A673 (cell line): ENCODE measurements at places on chromosomes 2 and 18.

GRCh38 chr18:55427951-55428350, 160.0 kb downstream of the TCF4 start:
- no peaks in the 10 kb centered on the region for H3K36me3 ChIP-seq
- H3K4me1 ChIP-seq = peaks cover 20% of the 10 kb centered on the region
- H3K27me3 ChIP-seq = no peaks in the 10 kb centered on the region
- H3K27ac ChIP-seq = no peak overlapping the region
- DNase-seq = no peak

GRCh38 chr2:15722980-15723379, 131.3 kb downstream of the DDX1 start:
- H3K4me3 ChIP-seq = no peak overlapping the region
- no peaks in the 10 kb centered on the region for H3K36me3 ChIP-seq
- DNase-seq = no peak

- peak; percentile 99 for DNase-seq
- peak overlapping the region; percentile 99 for H3K27ac ChIP-seq
- H3K4me1 ChIP-seq = peaks cover 42% of the 10 kb centered on the region
- no peak overlapping the region for H3K4me3 ChIP-seq
Measured at GRCh38 chr2:145047554-145047953, 527.6 kb upstream of the ZEB2 start.

- H3K27me3 ChIP-seq = no peaks in the 10 kb centered on the region
- no peak overlapping the region for H3K4me3 ChIP-seq
- no peaks in the 10 kb centered on the region for H3K36me3 ChIP-seq
- no peaks in the 10 kb centered on the region for H3K4me1 ChIP-seq
- H3K27ac ChIP-seq = no peak overlapping the region
Measured at GRCh38 chr18:35097195-35097594, 56.0 kb downstream of the MAPRE2 start.

GRCh38 chr2:41720331-41721251, 327.2 kb upstream of the PKDCC start:
- no peak overlapping the region for H3K27ac ChIP-seq
- no peak overlapping the region for H3K4me3 ChIP-seq
- no peak for DNase-seq
- no peaks in the 10 kb centered on the region for H3K4me1 ChIP-seq
- no peaks in the 10 kb centered on the region for H3K36me3 ChIP-seq
- H3K27me3 ChIP-seq = no peaks in the 10 kb centered on the region

GRCh38 chr18:2510416-2510815, 60.9 kb downstream of the METTL4 start:
- H3K27ac ChIP-seq = no peak overlapping the region
- no peak for DNase-seq
- no peaks in the 10 kb centered on the region for H3K27me3 ChIP-seq
- no peaks in the 10 kb centered on the region for H3K4me1 ChIP-seq

GRCh38 chr2:181991171-181991885, 5.7 kb downstream of the PPP1R1C start:
- H3K36me3 ChIP-seq = no peaks in the 10 kb centered on the region
- H3K4me1 ChIP-seq = no peaks in the 10 kb centered on the region
- H3K27me3 ChIP-seq = no peaks in the 10 kb centered on the region
- no peak overlapping the region for H3K27ac ChIP-seq
- DNase-seq = no peak

DNA sequence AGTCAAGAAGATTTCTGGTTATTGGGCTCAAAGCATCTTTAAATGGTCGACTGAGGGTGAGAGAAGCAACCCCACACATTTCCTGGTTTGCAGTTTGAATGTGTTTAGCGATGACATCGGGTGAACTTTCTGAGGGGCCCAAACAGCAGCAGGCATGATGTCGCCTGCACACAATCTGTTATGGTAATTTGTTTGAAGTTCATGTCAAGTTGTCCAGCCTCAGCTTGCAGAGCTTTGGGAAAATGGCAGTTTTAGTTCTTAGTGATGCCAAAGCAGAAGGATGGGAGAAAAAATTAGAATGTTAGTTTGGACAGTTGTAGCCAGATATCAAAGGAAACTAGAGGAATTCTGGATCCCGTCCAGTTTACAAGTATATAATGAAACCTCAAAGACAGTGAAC, 284.6 kb downstream of the MBD5 start:
- no peak overlapping the region for H3K27ac ChIP-seq
- H3K36me3 ChIP-seq = no peaks in the 10 kb centered on the region
- H3K4me3 ChIP-seq = no peak overlapping the region
- no peaks in the 10 kb centered on the region for H3K27me3 ChIP-seq
- DNase-seq = no peak
- H3K4me1 ChIP-seq = peaks cover 6% of the 10 kb centered on the region

DNA sequence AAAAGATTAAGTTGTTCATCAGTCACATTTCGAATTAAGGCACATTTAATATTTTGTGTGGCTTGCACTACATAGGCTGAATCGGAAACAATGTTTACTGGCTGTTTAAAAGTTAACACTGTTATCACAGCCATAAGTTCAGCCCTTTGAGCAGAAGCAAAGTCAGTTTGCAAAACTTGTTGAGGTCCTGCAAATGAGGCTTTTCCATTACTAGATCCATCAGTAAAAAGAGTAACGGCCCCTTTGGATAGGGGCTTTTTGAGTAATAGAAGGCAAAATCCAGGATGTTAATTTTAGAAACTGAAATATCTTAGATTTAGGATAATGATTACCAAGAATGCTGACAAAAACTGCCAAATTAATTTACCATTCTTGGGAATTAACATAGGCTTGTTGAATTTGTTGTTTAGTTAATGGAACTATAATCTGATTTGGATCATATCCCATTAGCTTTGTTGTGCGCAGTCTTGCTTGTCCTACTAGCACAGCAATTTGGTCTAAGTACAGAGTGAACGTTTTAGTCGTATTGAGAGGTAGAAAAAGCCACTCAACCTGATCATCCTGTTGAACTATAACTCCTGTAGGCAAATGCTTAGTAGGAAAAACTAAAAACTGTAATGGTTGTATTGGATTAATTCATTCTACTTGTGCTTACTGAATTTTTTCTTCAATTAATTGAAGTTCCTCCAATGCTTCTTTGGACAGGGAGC, 13.9 kb upstream of the SUCLG1 start:
- DNase-seq = no peak
- no peaks in the 10 kb centered on the region for H3K4me1 ChIP-seq
- H3K27ac ChIP-seq = no peak overlapping the region
- H3K27me3 ChIP-seq = peaks cover 14% of the 10 kb centered on the region
- no peaks in the 10 kb centered on the region for H3K36me3 ChIP-seq

DNA sequence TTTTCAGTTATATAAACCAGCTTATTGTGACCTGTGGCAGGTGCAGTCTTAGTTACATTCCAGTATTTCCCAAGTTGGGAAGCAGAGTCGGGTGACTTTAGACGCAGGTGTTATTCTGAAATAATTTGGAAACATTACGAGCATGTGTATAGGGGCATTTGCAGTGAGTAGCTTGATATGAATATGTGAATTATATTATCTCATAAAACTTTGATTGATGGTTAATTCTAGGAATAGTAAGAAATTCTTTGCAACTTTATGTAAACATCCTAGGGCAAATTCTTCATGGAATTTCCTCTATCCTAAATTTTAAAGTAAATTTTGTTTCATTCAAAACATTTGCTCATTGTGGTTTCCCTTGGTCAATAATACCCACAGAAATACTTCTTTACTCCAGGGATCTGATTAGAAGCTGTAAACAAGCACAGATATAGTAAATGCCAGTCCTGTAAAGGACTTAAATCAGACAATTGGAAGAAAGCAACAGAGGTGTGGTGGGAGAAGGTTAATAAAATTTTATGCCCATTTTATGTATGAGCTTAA, 580.6 kb upstream of the CDH2 start:
- H3K36me3 ChIP-seq = no peaks in the 10 kb centered on the region
- H3K4me1 ChIP-seq = no peaks in the 10 kb centered on the region
- no peak for DNase-seq

DNA sequence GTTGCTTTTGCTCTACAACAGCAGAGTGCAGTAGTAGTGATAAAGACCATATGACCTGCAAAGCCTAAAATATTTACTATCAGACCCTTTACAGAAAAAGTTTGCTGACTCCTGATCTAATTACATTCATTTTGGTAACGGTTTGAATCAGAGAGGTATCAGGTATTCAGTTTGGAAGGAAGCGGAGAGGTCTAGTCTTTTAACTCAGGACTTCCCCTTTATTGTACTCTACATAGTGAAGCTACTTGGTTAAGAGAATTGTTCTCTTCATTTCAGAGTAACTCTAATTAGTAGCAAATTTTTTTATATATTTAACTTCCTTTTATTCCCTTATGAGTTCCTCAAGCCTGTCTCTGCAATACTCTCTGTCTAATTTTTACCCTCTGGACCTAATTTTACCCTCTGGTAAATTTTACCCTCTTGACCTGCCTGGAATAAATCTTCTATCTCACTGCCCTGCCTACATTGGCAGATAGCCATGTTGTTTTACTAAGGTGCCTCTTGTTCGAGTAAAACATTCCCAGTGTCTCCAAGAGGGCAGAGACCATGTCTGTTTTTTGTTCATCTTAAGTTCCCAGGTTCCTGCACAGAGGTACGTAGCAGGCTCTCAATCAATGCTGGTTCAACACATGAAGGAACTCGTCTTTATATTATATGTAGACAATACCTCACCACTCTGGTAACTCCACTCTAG, 170.6 kb downstream of the DNAH6 start:
- no peaks in the 10 kb centered on the region for H3K36me3 ChIP-seq
- DNase-seq = no peak
- H3K4me3 ChIP-seq = no peak overlapping the region
- no peaks in the 10 kb centered on the region for H3K4me1 ChIP-seq
- H3K27me3 ChIP-seq = peaks cover 23% of the 10 kb centered on the region

DNA sequence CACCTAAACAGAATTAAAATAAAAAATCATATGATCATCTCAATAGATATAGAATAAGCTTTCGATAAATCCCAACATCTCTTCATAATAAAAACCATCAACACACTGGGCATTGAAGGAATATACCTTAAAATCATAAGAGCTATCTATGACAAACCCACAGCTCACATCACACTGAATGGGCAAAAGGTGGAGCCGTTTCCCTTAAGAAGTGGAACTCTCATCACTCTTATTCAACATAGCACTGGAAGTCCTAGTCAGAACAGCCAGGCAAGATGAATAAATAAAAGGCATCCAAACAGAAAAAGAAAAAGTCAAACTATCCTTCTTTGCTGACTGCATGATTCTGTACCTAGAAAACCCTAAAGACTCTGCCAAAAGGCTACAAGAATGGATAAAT, 510.3 kb downstream of the ZNF804A start:
- DNase-seq = peak; percentile 6
- no peak overlapping the region for H3K27ac ChIP-seq
- H3K27me3 ChIP-seq = no peaks in the 10 kb centered on the region
- no peak overlapping the region for H3K4me3 ChIP-seq
- H3K36me3 ChIP-seq = no peaks in the 10 kb centered on the region

DNA sequence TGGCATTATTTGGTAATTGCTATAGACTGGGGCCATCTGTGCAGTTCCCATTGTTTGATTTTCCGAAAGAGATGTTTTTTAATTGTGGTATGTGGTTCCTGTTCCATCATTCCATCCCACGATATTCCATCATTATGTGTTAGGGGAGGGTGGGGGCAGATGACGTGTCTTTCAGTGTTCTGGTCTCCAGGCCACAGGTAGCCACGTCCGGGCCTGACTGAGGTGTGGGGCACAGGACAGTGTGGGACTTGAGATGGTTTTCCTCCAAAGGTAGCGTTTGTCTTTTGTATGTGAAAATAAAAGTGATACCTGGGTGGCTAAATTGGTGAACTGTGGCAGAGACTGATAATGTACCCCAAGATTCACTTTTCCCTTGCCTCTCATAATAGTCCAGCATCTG, 192.2 kb upstream of the HAAO start:
- H3K36me3 ChIP-seq = no peaks in the 10 kb centered on the region
- H3K27me3 ChIP-seq = no peaks in the 10 kb centered on the region
- no peaks in the 10 kb centered on the region for H3K4me1 ChIP-seq

DNA sequence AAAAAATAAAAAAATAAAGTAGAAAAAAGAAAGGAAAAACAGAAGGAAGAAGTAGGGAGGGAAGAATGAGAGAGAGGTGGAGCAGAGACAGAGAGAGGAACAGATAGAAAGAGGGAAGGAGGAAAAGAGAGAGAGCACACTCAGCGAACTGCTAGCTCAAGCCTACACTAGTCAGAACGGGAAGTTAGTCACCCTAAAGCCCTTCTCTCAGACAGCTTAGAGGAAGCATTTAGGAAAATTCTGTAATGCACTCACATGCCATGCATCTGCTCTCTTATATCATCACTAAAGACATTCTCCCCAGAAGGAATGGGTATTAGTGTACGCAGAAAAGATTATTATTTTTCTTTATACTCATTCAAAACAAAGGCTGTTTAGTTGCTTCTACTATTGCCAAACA, 68.1 kb upstream of the SULT1C3 start:
- H3K4me3 ChIP-seq = no peak overlapping the region
- no peak overlapping the region for H3K27ac ChIP-seq
- H3K4me1 ChIP-seq = no peaks in the 10 kb centered on the region
- no peaks in the 10 kb centered on the region for H3K27me3 ChIP-seq
- no peak for DNase-seq

DNA sequence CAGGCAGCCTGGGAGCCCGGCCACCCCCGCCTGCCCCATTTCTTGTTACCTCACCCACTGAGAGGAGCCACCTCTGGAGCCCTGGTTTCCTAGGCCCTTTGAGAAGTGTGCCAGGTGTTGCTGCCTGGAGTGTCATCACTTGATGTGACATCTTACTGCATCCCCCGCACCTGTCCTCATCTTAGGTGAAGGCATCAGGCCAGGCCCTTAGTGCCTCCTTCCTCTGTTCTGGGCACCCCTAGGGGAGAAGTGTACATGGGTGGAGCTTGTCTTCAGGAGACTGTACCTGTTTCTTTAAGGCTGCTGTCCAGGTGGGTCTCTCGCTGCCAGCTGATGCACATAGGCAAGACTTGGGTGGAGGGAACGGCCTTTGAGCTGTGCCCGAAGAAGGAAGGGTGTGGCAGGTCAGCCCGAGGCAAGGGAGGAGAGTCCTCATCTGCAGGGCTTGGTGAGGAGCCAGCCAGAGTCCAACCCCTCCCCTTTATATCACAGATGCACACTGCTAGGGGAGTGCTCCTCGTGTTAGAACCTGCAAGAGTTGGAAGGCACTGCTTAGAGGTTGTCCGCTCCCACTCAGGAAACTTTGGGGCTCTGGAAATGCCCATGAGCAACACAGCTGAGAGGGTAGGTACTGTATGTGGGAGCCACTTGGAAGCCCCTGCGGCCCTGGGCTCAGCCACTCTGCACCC, 45.9 kb downstream of the NCK2 start:
- peaks cover 23% of the 10 kb centered on the region for H3K4me1 ChIP-seq
- no peak for DNase-seq
- no peak overlapping the region for H3K4me3 ChIP-seq
- H3K27me3 ChIP-seq = no peaks in the 10 kb centered on the region
- H3K27ac ChIP-seq = no peak overlapping the region

DNA sequence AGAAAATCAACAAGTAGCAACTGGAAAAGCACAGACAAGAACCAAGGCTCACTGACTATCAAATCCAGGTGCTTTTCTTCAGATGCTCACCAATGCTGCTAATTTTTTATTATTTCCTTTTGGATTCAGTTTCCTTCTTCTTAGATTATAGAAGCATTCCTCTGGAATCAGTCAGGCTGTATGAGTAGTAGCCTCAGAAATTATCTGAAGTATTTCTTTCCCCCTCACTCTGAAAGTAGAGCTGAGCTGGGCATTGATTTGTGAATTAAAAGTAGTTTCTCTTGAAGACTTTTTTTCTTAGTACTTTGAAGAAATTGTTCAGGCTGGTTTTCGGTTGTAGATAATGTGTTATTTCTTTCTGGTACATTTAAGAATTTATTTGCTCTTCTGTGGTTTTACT, 273.7 kb downstream of the NOL4 start:
- DNase-seq = no peak
- H3K36me3 ChIP-seq = no peaks in the 10 kb centered on the region
- H3K4me3 ChIP-seq = no peak overlapping the region
- H3K27ac ChIP-seq = no peak overlapping the region

- DNase-seq = no peak
- no peaks in the 10 kb centered on the region for H3K36me3 ChIP-seq
- H3K27ac ChIP-seq = peak overlapping the region; percentile 51
- H3K27me3 ChIP-seq = no peaks in the 10 kb centered on the region
- H3K4me3 ChIP-seq = no peak overlapping the region
Measured at GRCh38 chr2:152445791-152446201, 110.8 kb downstream of the FMNL2 start.
